Stimulated activated CD4-positive, alpha-beta T cell treated with anti-CD3 and anti-CD28 coated beads, Interleukin-1b, Interleukin-23, amount 100 ng/mL, for 48 hours (primary cell): ENCODE measurements at places on chromosomes 4 and X.

- DNase-seq = no peak
Observed at GRCh38 chr4:129410115-129410514, 314.2 kb downstream of the C4orf33 start.

DNA sequence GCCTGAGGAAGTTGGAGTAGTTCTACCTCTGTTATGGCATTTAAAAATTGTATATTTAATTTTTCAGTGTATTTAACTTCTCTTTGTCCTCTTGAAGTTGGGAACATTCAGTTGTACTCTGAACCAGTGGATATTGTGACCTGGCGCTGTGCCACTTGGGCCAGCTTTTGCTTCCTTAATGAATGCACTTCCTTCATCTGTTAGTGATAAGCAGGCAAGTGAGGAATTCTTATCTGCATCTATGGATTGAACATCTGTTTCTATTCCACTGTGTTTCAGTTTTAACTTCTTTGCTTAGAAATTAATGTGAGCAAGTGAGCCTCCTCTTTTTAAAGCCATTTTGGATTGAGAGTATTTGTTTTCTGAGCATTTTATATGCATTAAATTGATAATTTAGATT lies 128.3 kb downstream of the UCHL1 start:
- no peak for DNase-seq

- no peak for DNase-seq
Observed at GRCh38 chr4:11488657-11489452, 60.2 kb upstream of the HS3ST1 start.

GRCh38 chr4:48180234-48180633 lies 46.2 kb upstream of the TXK start:
- DNase-seq = no peak

- no peak for DNase-seq
Observed at GRCh38 chrX:132442691-132443090, 46.1 kb downstream of the MBNL3 start.

GRCh38 chrX:133444952-133445831 lies 29.9 kb upstream of the GPC4 start:
- no peak for DNase-seq

DNA sequence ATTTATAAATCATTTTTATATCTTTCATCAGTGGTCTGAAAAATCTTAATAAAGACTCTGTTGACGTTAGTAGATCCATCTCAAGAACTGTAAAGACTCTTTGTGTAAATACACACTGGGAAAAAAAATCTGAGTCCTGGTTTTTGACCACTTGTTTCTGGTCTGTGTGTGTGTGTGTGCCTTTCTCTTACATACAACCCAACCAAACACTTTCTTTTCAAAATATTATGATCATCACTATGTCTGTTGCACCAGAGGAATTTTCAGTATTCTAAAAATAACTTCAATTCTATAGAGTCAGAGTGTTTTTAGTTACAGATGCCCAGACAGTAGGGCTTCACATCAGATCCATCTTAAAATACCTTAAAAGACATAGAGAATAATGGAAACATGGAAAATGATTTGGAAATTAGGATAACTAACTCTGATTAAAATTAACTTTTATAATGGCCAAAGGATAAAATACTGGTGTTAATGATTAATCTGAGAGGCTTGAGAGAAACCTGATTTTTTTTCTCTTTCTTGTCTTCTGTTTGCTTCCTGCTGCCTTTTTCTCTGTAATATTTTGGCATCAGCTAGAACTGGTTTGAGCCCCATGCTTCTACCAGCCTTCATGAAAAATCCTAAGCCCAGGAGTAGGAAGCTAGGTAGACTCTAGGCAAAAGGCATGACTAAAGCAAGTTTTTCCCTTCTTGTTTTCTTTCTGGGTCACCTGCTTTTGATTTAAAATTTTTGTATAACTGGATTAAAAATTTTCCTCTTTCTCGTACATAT lies 99.7 kb downstream of the ATXN3L start:
- DNase-seq = no peak

GRCh38 chr4:143294310-143294709 lies 42.4 kb upstream of the GAB1 start:
- DNase-seq = no peak

GRCh38 chr4:168907119-168907698 lies 102.8 kb downstream of the CBR4 start:
- DNase-seq = no peak

DNA sequence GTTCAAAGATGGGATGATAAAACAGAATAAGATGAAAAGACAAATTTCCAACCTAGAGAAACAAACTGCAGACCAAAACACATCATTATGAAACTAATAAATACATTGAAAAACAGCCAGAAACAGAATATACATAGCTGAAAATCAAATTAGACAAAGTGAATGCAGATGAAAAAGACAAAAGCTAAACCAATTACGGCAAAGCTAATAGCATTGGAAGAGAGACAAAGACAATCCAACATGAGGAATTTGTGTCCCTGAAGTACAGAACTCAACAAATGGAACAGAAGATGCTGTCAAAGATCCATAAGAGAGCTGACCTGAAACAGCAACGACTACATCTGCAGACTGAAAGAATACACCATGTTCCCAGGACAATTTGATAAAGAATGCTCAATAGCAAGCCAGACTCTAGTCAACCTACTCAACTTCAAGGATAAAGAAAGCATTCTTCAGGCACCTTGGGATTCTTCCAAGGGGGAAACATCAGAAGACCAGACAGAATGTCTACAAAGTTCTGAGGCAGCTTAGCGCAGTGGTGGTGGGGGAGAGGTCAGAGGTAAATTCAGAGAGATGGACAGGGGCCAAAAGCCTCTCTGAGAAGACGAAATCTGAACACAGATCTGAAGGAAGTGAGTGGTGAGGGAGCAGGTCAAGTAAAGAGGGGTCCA lies 27.4 kb upstream of the IRAK1 start:
- DNase-seq = no peak

- DNase-seq = no peak
Observed at GRCh38 chr4:125392694-125393093, 77.9 kb downstream of the FAT4 start.

GRCh38 chrX:8067754-8068462 lies 103.2 kb downstream of the VCX2 start:
- no peak for DNase-seq

DNA sequence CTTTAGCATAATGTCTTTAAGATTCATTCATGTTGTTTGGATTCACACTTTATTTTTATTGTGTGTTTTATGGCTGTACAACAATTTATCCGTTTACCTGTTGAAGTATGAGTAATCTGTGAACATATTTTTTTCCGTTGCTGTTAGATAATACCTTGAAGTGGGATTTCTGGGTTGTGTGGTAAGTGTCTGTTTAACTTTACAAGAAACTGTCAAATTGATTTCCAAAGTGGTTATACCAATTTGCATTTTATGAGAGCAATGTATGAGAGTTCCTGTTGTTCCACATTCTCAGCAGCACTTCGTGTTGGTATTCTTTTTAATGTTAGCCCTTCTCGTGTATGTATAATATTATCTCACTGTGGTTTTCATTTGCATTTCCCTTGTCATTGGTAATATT lies 53.6 kb downstream of the USP53 start:
- no peak for DNase-seq

DNA sequence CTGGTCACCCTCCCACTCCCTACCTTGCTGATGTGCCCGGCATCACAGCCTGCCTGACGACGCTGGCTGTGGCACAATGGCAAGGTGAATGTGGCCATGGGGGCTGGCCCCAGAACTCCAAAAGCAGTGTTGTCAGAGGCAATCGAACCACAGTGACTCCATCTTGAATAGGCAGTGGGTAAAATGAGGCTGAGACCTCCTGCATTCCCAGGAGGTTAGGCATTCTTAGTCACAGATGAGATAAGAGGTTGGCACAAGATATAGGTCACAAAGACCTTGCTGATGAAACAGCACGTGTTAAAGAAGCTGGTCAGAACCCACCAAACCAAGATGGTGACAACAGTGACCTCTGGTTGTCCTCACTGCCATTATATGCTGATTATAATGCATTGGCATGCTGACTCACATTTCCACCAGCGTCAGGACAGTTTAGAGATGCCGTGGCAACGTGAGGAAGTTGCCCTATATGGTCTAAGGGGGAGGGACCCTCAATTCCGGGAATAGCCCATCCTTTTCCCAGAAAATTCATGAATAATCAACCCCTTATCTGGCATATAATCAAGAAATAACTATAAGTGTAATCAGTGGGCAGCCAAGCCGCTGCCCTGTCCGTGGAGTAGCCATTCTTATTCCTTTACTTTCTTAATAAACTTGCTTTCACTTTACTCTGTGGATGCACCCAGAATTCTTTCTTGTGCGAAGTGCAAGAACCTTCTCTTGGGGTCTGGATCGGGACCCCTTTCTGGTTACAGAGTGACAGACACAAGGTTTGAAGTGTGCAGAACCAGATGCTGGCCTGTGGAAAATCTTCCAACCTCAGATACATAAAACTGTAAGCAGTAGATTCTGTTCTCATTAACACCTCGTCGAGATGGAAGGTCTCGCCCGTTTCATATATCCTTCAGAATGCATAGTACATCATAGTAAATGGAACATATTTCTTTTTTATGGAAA lies 26.8 kb upstream of the CLDN24 start:
- DNase-seq = peak; percentile 65

DNA sequence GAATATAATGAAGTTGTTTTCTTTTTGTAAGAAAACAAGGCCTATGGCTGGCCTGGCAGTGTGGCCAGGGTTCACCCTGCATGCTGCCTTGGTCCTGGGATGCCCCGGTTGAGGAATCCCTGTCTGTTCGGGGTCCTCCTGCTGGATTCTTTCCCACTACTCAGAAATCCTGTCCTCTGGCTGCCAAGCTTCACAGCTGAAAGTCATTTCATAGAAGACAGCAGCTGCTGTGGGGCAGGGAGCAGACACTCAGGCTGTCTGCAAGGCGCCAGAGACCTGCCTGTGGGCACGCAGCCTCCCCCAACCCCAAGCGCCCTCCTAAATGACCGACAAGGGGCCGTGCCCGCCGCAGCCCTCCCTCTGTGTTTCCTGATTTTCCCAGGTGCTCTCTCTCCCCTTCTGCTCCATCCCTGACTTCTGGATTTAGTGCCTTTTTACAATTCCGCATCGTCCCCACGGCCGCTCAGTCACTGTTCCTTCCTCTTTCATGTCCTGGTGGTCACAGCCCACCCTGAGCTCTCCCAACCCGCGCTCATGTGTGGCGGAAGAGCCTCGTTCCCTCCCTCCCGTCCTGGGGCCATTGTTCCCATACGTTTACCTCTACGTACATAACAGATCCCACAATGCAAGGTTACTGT lies 27.5 kb downstream of the ZFYVE28 start:
- DNase-seq = no peak

DNA sequence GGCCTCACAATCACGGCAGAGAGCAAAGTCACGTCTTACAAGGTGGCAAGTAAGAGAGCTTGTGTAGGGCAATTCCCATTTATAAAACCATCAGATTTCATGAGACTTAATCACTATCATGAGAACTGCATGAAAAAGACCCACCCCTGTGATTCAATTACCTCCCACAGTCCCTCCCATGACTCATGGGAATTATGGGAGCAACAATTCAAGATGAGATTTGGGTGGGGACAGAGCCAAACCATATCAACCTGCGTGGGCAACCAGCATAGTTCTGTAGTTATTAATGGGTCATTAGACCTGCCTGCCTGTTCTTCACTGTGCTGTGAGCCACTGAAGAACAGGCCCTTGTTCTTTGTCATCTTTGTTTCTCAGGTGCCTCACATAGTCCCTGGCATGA lies 593.7 kb upstream of the BOD1L1 start:
- DNase-seq = no peak

- DNase-seq = no peak
Observed at GRCh38 chr4:187380181-187380581, 615.4 kb upstream of the ZFP42 start.

DNA sequence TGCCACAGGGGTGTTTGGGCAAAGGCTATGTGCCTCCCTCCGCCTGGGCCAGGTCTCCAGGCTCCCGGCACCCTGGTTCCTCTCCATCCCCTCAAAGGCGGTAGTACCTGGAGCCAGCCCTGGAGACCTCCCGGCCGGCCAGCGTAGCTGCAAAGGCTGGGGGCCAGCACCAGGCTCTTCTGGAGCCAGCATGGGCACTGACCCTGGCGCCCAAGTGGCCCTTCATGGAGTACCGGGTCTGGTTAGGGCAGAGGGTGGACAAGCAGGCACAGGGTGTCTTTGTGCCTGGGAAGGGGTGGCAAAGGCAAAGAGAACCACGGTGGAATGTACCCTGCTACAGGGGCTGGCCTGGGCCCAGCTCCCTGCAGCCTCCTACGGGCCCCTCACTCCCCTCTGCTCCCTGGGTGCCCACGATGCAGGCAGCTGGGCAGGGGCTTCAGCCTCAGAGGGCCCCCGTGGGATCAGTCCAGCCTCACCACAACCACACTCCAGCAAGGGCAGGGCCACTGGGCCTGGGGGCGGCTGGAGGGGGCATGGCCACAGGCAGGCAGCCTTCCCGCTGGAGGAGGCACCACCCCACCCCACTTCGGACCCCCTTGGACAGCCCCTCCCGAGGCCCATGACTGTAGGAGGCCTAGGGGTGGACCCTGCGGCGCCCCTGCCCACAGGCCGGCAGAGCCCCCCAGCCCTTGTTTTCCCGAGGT lies 112.9 kb upstream of the NKX1-1 start:
- no peak for DNase-seq

DNA sequence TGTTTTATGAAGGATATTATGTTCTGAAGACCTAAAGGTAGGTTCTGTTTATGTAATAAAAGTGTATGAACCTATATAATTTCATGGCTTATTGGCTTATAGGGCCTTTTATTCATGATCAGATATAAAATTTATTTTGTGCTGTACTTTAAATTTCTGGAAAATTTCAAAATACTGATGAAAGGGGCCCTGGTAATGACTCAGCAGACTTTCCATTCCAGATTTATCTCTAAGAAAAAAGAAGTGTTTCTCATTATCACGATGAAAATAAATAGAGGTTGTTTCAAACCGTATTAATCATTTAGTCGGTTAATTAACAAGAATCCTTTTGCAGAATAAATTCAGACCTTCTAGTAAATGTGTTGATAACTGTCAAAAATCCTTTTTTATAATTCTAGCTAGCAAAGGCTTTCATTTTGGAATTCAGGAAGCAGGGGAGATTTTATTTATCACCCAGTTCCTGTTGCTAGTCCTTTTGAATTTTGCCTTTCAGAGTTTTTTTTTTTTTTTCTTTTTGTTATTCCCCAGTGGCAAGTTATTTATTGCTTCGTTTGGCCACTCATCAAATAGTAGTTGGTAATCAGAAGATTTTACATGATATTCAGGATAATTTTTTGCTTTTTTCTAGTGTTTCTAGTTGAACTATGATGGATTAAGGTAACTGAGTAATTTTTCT lies 5.4 kb upstream of the TAPT1 start:
- DNase-seq = no peak

- DNase-seq = no peak
Observed at GRCh38 chr4:147578051-147578476, 39.1 kb upstream of the TMEM184C start.

GRCh38 chr4:105243446-105243845 lies 96.8 kb downstream of the TET2 start:
- DNase-seq = no peak

GRCh38 chr4:89100853-89101252 lies 10.5 kb upstream of the TIGD2 start:
- DNase-seq = no peak

- no peak for DNase-seq
Observed at GRCh38 chr4:41483771-41484170, 54.2 kb upstream of the LIMCH1 start.

GRCh38 chrX:84453351-84454246 lies 48.7 kb downstream of the HDX start:
- DNase-seq = no peak
